Nephron progenitor cell (in vitro differentiated cells): ENCODE measurements at places on chromosomes 13 and 19.

GRCh38 chr13:40651866-40652587 lies 14.4 kb downstream of the FOXO1 start:
- no peak for DNase-seq

GRCh38 chr13:78197231-78197630 lies 278.6 kb upstream of the EDNRB start:
- no peak for DNase-seq

GRCh38 chr13:24877531-24877930 lies 113.6 kb downstream of the RNF17 start:
- DNase-seq, result no peak

DNA sequence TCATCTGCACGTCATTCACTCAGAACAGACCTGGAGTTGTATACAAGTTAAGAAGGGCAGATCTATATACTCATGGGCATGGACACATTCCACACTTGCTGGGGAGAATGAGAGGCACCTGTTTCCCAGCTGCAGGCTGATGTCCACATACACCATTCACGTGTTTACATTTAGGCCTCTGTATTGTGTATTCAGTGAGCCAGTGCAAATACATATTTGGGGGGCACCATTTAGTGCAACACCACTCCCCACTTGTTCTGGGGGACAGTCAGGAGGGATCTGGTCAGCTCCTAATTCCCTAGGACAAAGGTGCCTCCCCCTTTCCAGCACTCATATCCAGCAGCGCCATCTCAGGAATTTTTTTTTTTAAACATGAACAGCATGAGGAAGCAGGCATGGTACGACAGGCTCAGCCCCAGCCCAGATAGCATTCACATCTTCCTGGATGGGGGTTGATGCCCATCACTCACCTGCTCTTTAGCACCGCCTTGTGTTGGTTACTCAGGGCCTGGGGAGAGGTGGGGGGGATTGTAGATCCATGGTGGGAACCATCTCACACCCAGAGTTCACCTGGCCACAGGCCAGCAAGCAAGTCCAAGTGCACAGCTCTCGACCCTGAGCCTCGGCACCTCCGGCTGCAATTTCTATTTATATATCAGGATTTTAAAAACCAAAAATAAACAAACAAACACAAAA lies 56.9 kb upstream of the ZNF254 start:
- DNase-seq, result no peak

DNA sequence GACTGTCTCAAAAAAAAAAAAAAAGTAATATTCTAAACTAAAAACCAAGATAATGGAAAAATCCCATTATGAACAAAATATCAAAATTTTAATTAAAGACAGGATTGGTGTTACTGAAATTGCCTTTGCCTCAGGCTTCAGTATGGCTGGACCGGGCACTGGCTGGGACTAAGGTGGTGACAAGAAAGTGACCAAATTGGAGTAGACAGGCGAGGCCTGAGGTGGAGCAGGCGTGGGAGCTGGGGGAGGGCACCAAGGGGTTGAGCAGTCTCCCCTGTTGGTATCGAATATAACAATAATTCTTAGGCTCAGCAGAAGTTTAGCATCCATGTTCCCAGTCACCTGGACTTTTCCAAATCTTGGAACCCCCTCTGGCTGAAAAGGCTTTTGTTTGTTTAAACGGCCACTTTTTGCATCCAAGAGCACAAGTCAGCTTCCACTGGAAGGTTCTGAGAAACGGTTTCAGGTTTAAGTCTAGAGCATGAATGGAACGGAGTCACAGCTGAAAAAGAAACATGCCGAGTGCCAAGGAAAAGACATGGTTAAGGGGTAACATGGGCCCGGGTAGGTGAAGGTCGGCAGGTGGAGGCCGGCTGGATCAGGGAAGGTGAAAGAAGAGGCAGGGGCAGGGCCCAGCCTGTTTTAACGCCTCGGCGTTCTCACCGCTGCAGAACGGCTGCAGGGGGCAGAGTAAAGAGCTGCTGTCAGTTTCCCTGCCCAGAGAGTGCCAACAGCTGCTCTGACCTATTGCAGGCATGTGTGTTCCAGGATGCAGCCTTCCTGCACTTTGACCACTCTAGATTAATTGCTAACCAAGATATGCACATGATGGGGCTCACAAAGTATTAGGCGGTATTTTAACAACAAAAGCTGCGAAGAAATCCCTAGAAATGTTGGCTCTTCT lies 104.4 kb downstream of the TM9SF2 start:
- peak; percentile 29 for DNase-seq

DNA sequence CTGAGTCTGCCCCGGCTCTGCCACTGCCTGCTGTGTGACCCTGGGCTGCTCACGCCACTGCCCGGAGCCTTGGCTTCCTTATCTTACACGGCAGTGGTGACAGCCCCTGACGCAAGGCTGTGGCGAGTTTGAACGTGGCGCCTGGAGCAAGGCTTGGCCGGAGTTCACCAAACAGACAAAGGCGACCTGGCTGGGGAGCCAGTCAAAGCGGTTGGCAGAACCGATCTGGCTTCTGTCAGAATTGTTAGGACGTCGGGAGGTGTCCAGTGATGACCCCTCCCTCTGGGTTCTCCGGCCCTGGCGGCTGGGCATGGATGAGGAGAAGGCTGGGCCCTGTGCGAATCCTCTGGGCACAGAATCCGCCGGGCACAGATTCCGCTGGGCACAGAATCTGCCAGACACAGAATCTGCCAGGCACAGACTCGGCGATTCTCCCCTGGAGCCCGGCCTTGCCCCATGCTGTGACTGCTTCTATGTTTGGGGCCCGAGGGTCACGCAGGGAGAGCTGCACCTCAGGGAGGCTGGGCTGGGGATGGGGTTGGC lies 11.7 kb upstream of the TMEM255B start:
- DNase-seq, result no peak

DNA sequence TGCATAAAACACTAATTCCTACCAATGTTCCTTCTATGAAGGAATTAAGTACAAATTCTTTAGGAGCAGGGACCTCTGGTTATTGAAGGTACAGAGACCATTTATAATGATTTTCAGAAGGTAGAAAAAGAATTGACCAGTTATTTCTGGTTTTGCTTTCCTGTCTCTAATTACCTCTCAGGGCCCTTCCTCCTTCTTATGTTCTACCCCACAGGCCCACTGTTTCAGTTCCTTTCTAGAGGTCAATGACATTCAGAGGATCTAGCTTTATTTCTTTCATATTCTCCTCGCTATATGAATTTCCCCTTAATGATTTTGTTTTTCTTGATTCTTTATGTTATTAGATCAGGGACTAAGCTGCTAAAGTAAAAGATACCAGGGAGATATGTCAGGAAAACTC lies 345.0 kb upstream of the SPRY2 start:
- DNase-seq, result no peak

- no peak for DNase-seq
Measured at GRCh38 chr13:44649834-44650233, 73.7 kb upstream of the TSC22D1 start.

DNA sequence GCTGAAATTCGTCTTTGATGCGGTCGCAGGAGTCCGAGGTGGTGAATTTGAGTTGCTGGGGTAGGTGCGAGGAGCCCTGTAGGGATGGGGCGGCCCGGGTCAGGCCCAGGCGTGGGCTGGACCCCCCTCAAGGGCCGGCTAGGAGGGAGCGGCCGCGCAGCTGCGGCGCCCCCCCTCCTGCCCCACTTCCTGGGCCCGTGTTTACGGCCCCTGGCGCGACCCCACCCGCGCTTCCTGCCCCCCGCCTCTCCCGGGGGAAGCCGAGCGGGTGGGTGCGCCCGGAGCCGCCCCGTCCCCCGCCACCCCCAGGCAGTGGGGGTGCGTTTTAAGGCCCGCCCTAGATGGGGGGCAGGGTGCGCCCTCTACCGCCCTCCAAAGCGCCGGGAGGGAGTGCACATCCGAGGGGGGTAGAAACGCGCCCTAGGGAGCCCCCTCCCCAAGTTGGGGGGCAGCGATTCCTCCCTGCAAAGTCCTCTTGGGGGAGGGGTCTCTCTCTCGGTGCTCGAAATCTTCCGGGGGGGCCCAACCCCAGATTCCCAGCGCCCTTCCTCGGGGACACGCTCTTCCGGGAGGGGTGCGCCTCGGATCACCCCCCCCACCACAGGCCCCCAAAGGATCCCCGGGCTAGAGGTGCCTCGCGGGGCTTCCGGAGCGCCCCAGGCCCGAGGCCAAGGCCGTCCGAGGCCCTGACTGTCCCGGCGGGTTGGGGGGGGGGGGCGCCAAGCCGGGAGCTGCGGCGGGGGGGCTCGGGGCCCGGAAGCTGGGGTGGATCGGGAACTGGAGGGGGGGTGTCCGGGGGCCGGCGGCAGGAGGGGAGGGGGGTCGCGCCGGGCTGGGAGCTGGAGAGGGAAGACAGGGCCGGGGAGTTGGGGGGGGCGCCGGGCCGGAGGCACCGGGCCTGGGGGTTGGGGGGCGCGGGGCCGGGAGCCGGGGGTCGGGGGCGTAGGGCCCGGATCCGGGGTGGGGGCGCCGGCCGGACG lies 823 bp downstream of the TLE5 start:
- no peak for DNase-seq

GRCh38 chr13:40637643-40638042 lies 28.8 kb downstream of the FOXO1 start:
- DNase-seq, result no peak

GRCh38 chr13:76116751-76117360 lies 480.7 kb downstream of the LMO7 start:
- DNase-seq, result no peak

GRCh38 chr13:30895773-30896172 lies 10.3 kb upstream of the MEDAG start:
- DNase-seq, result no peak

DNA sequence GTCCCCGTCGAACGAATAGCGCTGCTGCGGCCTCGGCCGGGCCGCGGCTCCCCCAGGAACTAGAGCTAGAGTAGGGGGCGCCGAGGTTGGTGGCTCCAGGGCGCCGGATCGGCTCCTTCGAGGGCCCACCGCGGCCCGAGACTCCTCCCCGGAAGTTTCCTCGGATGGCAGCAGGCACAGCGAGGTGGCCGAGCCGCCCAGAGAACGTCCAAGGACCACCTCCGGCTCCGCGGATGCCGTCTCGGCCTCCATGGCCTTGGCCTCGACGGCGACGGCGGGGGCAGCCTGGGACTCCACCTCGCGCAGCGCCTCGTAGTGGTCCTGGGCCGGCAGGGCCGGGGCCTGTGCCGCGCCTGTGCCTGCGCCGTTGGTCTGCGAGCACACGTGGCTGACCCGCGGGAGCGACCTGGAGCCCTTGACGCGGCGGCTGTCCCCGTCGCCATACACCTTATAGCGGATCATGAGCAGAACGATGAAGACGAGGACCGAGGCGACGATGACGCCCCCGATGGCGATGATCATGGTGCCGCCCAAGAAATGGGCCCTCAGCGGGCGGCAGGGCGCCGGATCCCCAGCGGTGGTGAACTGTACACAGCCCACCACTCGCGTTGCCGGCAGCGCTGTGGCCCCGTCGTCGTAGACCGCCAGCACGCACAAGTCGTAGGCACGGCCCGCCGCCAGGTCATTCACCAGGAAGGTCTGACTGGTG lies 11.8 kb downstream of the IFNL1 start:
- DNase-seq, result peak; percentile 41

- DNase-seq, result no peak
Measured at GRCh38 chr19:12047868-12048267, 4.9 kb downstream of the ZNF878 start.

DNA sequence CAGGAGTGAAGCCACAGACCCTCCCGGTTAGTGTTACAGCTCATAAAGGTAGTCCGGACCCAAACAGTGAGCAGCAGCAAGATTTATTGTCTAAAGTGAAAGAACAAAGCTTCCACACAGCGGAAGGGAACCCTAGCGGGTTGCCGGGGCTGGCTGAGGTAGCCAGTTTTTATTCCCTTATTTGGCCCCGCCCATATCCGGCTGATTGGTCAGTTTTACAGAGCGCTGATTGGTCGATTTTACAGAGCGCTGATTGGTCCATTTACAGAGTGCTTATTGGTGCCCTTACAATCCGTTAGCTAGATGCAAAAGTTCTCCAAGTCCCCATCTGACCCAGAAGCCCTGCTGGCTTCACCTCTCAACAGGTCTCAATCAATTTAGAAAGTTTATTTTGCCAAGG lies 126.0 kb upstream of the RFC3 start:
- no peak for DNase-seq

DNA sequence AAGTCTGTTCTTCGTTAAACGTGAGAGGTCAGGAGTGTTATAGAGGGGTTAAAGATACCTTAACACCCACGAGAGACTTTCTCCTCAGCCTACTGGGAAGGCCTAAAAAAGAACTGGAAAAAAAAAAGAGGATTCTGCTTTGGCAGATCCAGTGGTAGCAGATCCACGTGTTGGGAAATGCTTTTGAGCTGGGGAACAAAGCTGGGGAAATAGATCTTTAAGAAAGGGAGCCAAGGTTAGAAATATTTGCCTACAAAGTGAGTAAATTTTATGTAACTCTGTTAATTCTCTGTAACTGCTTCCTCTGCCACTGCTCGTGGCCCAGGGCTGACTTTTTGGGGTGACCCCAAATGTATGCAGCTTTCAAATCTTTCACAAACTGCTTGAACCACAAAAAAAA lies 11.7 kb downstream of the RFX2 start:
- no peak for DNase-seq

- no peak for DNase-seq
Measured at GRCh38 chr19:15433519-15434069, 14.8 kb upstream of the AKAP8L start.

DNA sequence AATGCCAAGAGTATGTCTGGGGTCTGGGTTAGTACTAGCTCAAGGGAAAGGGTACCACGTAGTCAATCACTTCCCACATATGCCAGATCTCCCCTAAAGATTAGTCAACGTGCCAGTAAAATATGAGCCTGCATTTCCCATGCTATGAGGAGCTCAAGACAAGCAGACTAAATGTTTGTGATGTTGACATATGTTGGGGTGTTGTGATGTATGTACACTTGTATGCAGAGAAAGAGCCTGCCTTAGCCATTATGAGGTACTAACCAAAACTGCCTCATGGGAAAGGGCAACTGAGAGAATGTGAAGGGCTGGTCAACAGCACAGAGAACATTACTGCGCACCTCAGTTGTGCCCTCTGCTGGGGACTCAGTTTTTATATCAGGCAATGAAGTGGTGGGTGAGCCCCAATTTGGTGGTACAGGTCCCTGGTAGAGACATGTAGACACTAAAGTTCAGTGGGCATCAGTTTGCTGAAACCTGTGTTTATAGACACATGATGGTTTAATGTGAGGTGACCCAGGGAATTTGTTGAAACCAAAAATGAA lies 287.0 kb downstream of the DCT start:
- DNase-seq, result peak; percentile 34

DNA sequence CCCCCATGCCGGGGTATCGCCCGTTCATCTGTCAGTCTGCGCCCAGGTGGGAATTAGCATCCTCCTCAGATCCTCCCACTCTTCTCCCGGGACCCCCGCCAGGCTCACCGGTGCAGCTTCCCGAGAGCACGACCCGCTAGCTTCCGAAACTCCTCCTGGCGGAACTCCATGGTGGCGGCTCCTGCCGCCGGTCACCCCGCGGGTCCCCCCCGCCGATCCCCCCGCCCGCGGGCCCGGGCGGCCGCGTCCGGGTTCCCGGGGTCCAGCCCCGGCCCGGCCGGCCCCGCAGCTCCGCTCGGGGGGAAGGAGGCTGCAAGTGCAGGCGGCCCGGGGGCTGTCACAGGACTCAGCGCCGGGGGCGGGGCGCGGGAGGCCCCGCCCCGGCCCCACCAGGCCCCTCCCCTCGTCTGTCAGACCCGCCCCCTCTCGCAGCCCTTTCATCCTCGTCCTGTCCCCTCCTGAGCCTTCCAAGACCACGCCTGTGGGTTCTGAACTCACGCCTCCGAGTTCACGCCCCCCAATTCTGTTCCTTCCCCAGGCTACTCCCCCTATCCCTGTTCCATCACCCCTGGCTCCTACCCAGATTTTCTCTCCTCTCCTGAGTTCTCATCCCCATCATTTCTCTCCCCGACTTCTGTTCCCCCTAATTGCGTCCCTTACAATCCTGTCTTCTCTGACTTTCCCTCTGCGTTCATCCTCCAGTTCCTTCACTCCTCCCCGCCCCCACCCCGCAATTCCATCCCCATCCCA lies at the start of gene SLC17A7:
Gene SLC17A7, minus strand, starts transcription at position 318 of the 750 bp plus-strand sequence. Its CDS starts 148 bp downstream, at position 170.
- DNase-seq, result peak; percentile 77

- no peak for DNase-seq
Measured at GRCh38 chr13:51330791-51331190, 8.7 kb upstream of the SERPINE3 start.
